ENCODE measurements at places on chromosomes 4 and X.

DNA sequence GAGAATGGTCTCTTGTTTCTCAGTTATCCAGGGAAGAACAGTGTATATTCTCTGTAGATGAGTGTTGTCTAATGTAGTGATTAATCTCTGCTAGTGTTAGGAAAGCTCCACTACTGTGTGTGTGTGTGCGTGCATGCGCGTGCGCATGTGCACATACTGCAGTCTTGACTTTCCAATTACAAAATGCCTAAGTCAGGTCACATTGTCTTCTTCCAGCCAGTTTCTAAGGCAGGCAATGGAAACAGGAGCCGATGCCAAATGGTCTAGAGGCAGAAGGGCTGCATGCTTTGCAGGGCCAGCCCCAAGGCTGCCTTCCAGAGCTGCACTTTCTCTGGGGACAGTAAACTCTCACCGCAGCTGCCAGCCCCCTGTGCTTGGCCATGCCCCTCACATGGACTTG, 30.5 kb upstream of the NAP1L5 start:
- no peak for DNase-seq

DNA sequence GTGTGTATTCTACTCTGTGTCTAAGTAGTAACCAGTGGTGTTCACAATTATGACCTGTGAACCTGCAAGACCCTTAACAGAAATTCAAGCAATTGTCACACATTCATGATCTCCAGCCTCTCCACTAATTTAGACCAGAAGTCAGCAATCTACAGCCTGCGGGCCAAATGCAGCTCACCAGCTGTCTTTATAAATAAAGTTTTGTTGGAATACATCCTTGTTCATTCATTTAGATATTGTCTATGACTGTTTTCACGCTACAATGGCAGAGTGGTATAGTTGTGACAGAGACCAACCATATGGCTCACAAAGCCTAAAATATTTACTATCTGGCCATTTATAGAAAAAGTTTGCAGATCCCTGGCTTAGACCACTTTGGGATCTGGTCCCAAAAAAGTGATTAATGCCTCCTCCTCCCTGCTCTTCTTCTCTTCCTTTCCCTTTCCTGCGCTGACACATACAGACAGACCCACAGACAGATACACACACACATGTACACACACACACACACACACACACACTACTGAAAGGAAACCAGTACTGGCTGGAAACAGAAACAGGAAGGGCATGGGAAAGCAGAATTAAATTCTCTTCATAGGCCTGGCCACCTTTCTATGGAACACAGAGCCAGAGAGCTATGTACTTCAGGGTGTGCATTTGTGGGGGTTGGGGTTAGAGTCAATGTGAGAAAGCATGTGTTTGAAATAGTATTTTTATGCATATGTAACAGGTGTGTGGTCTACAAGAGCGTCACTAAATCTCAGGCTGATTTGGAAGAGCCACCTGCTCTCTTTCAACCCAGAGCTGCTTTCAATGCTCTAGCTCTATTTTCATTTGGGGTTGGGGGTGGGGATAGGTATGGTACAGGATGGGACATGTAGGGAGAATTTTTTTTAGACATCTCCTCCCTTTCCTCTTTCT, 49.7 kb upstream of the TMEM164 start:
- no peak for DNase-seq

DNA sequence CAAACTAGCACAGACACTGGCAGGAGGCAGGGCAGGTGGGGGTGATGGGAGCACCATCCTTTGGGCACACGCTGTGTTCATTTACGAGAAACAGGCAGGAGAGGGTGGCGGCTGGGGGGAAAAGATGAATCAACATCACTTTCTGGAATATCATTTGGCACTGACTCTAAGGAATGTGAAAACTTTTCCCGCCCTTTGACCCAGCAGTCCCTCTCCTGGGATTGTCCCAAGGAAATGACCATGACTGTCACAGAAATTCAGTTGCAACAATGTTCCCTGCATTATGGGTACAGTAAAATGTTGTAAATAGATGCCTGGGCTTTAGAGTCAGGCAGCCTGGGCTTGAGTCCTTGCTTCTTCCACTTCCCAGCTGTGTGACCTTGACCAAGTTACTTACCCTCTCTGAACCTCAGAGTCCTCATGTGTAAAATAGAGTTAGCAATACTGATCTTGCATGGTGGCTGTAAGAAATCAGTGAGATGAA, 58.6 kb downstream of the ABLIM2 start:
- no peak for DNase-seq

- DNase-seq = no peak
Observed at GRCh38 chrX:127037159-127037558, 217.6 kb downstream of the PRR32 start.

DNA sequence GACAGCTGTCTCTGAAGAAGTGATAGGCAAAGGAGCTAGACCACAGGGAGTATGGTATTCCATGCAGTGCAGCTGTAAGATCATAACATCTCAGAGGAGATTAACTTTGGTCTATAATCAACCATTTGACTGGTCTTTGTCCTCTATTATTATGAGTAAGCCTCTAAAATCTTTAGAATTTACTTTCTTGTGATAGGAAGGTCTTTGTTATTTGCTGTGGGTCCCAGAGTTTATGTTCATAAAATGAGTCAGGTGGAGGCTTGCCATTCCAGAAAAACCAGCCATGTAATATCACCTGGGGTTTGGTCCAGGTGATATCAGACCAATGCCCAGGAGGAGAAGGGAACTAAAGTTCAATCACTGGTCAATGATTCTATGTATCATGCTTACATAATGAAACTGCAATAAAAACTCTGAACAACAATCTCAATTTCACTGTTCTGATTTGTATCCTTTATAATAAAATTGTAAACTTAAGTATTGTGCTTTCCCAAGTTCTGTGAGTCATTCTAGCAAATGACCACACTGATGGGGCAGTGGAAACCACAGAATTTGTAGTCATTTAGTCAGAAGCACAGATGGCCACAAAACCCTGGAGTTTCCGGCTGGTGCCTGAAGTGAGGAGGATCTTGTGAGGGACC, 239.6 kb upstream of the TRAM1L1 start:
- no peak for DNase-seq

DNA sequence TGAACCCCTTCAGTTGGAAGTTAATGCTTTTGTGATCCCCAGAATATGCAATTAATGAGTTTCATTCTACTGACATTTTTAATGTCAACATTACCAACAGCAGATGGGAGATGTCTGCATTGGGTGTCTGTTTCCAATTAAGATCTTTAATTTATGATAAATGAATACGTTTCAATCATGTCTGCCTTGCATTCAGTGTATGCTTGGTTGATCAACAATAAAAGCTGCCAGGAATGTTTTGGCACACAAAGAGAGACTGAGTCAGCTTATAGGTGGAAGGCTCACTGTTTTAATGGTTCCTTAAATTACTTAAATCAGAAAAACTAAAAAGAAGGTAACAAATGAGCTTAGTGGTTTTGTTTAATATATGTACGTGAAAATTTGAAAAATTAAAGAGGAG, 359.9 kb upstream of the CNKSR2 start:
- DNase-seq = no peak

- no peak for DNase-seq
Observed at GRCh38 chrX:122196343-122196742, 987.7 kb upstream of the GRIA3 start.

DNA sequence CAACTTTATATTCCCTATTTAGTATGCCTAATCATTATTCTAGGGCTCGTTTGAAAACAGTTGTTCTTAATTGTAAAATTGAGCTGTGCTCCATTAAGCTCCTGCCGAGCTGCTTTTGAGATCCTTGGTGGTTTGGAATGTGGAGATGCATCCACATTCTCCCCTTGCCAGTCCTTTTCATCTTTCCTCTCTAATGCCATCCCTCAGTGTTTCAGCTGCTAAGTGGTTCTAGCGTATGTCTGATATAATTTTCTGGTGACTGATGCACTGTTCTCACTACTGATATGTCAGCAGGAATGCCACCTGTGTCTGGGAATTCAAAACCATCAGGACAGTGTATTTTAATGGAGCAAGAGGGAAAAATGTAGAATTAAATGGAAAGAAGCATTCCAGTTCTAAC, 1085.0 kb downstream of the CCSER1 start:
- DNase-seq = no peak
